Glutamatergic neuron (in vitro differentiated cells): ENCODE measurements at places on chromosomes 6 and 20.

- DNase-seq: no peak
These were observed 24.5 kb upstream of the MYCT1 start for GRCh38 chr6:152673236-152673635.

- DNase-seq: no peak
These were observed 673.3 kb downstream of the KIF16B start for GRCh38 chr20:15899967-15900366.

DNA sequence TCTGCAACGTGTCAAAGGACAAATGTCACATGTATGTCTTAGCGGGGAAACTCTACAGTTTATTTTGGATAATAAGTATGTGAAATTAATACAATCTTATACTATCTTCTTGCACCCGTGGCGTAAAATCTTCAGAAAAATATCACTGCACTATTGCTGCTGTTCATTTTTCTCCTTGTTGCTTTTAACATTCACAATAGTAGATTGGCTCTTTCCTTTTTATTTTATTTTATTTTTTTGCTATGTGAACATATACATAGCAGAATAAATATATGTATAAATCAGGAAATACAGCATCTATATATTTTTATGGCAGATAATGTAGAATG is 15.4 kb downstream of the GPR31 start:
- no peak for DNase-seq

GRCh38 chr6:38933426-38933825 is 115.2 kb upstream of the GLP1R start:
- no peak for DNase-seq

DNA sequence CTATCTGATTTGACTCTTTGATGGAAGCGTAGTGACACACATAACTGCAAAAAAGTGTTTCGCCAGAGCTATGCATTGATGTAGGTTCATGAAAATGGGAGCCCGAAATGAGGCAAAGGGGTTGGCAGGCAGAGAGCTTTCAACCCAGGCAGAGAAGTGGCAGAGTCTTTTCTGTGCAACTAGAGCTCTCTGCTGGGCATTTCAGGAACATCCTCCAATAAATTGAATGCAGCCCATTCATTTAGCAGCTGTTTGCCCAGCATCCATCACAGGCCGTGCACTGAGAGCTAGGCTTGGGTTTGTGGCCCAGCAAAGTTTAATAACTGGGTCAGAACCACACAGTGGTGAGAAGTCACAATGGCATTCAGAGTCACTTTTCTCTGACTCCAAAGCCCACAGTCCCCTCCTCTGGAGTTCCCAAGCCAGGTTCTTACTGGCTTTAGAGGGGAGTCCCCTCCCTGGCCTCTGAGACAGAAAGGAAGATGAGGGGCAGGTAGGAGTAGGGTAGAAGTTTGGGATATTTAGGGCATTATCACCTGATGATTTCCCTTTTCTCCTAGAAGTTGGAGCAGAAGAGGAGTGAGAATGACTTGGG is 31.8 kb upstream of the ELMO2 start:
- DNase-seq: no peak

DNA sequence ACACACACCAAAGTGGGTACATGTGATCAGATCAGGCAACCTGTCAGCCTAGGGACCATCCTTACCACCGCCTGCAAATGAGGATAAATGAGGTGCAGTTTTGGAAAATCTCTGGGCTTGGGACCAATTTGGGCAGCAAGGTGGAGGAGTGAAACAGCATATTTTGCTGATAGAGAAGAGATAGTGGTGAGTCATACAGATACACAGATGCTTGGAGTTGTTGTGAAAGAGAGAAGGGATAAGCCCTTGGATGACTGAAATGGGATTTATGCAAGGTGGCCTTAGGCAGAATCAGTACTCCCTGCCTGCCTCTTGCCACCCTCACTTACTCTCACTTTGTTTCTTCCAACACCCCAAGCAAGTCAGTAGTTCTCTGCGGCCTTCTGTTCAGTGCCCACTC is 34.7 kb downstream of the BMP2 start:
- no peak for DNase-seq

DNA sequence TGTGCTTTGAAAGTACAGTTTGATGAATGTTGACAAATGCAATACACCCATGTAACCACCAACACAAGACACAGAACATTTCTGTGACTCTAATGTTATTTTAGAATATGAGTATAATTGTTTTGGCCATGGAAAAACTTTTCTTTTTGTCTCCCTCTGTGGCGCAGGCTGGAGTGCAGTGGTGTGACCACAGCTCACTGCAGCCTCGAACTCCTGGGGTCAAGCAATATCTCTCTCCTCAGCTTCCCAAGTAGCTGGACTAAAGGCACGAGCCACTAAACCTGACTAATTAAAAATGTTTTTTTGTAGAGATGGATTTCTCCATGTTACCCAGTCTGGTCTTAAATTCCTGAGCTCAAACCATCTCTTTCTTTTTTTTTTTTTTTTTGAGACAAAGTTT is 20.3 kb upstream of the BCAS4 start:
- DNase-seq: no peak

DNA sequence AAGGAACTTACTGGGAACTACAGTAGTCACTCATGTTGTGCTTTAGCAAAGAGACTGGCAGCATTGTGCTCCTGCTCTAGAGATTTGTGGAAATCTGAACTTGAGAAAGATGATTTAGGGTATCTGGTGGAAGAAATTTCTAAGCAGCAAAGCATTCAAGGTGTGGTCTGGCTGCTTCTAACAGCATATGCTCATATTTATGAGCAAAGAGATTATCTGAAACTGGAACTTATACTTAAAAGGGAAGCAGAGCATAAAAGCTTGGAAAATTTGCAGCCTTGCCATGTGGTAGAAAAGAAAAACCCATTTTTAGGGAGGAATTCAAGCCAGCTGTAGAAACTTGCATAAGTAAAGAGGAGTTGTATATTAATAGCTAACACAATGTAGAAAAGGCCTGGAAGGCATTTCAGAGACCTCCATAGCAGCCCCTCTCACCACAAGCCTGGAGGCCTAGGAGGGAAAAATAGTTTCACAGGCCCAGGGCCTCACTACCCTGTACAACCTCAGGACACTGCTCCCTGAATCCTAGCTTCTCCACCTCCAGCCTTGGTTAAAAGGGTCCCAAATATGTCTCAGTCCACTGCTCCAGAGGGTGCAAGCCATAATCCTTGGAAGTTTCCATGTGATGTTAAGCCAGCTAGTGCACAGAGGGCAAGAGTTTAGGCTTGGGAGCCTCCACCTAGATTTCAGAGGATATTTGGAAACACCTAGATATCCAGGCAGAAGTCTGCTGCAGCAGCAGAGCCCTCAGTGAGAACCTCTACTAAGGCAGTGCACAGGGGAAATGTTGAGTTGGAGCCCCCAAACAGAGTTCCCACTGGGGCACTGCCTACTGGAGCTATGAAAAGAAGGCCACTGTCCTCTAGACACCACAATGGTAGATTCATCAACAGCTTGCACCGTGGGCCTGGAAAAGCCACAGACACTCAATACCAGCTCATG is 6.6 kb downstream of the EPM2A start:
- DNase-seq: no peak

DNA sequence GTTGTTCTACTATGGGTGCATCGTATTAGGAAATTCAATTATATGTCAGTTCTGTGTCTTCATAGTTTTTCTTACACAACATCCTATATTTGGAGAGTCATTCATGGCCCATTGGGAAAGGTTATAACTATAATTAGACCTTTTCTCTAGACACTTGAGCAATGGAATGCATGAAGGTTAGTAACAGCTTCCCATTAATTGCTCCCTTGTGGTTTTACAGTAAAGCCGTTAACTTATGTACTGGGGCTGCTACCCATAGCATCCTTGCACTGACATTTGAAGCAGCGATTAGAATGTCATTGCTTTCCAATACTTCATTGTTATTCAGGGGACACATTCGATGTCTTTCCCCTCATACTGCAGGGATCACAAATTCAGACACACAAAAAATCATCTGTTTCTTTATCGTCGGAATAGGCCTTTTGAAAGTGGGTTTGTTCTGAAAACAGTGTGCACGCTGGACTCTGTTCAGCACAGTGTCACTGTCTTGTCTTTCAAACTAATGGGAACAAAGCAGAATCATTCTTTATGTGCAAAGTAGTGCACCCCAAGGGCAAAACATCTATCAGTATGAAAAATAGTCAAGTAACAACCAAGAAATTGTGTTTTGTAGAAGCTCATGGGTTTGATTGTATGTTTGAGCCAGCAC is 634.3 kb upstream of the MAP3K7 start:
- no peak for DNase-seq

DNA sequence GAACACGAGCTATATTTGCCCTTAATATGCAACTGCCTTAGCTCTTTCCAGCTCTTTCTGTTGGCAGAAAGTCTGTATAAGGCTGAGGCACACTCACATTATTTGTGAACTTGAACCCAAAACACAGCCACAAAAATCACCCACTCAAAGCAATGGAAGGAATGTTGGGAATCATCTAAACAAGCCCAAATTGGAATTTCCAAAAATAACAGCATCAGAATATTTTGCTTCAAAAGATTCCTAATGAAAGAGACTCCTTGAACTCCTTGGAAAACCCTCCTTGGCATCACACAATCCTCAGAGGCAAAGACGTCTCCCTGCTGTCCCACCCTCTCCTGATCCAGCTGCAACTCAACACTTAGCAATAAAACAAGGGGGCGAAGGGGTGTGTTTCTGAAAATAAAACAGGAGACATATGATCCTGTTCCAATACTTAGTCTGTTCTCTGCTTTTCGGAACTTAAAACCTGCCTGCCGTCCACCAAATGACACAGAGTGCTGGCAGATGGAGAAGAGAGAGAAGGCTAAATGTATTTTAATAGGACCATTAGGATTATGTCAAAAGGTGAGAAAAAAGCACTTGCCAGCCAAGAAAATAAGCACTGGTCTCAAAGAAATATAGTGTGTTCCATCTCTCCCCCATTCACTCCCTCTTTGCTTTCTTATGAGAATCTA is 320.7 kb upstream of the JARID2 start:
- no peak for DNase-seq

GRCh38 chr6:44542401-44543116 is 155.1 kb downstream of the CDC5L start:
- no peak for DNase-seq

DNA sequence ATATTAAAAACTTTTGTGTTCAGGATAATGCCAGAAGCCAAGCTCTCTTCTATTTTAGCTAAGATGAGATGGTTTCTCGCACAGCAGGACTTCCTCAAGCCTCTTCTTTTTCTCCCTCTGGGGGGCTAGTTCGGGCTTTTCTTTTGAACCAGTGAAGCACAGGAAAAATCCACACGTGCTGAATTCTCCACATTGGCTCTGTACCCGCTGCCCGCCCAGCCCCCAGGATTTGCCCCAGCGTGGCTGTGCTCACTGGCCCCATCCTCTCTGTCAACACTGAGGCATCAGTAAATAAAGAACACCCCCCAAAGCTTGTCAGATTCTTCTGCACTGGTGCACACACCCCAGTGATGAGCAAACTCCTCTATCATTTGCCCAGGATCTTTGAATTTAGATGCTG is 232.8 kb downstream of the ZNF217 start:
- no peak for DNase-seq
